Cardiac septum (tissue), 1 donor: ENCODE measurements at places on chromosomes 5 and 9.

DNA sequence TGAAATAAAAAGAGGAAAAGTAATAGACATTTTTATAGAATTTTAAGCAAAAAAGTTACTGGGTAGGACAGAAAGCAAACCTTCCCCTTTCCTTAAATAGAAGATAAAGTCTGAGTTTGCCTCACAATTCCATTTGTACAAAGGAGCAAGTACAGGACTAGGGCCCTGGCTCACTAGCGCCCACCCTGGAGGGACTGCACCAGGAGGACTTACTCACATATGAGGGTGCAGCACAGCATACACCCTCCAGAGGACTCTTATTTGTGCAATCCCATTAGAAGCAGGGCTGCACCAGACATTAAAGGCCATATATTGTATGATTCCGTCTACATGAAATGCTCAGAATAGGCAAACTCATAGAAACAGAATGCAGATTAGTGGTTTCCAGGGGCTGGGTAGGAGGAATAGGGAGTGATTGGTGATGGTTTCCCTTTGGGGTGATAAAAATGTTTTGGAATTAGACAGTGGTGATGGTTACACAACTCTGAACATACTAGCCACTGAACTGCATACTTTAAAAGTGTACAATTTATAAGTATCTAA, 4.5 kb downstream of the REEP5 start:
- no peak for DNase-seq

GRCh38 chr9:37371565-37372464, 50.7 kb upstream of the GRHPR start:
- DNase-seq, result no peak

DNA sequence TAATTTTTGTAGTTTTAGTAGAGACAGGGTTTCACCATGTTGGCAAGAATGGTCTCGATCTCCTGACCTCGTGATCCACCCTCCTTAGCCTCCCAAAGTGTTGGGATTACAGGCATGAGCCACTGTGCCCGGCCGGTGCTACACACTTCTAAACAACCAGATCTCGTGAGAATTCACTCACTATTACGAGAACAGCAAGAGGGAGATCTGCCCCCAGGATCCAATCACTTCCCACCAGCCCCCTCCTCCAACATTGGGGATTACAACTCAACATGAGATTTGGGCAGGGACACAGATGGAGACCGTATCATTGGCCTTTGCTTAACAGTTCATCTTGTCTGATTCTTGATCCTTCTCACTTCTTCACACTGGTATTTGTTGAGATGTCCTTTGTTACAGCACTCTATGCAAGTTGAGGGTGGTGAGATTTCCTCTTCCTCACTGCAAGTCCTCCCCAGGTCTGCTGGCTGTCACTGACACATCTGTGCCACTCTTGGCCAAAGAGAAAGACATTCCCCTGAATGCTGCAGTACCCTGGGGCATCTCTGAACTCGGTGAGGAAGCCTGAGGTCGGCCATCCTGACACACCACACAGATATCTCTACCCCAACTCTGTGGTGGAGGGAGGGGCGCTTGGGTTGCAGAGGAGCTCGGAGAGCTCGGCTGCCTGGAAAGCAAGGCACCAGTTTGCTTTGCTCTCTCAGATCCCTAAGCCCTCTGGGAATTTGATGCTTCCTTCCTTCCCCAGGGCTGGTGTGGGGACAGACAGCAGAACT, 4.2 kb upstream of the SUB1 start:
- no peak for DNase-seq

GRCh38 chr5:41524174-41524573, 13.8 kb upstream of the PLCXD3 start:
- no peak for DNase-seq

DNA sequence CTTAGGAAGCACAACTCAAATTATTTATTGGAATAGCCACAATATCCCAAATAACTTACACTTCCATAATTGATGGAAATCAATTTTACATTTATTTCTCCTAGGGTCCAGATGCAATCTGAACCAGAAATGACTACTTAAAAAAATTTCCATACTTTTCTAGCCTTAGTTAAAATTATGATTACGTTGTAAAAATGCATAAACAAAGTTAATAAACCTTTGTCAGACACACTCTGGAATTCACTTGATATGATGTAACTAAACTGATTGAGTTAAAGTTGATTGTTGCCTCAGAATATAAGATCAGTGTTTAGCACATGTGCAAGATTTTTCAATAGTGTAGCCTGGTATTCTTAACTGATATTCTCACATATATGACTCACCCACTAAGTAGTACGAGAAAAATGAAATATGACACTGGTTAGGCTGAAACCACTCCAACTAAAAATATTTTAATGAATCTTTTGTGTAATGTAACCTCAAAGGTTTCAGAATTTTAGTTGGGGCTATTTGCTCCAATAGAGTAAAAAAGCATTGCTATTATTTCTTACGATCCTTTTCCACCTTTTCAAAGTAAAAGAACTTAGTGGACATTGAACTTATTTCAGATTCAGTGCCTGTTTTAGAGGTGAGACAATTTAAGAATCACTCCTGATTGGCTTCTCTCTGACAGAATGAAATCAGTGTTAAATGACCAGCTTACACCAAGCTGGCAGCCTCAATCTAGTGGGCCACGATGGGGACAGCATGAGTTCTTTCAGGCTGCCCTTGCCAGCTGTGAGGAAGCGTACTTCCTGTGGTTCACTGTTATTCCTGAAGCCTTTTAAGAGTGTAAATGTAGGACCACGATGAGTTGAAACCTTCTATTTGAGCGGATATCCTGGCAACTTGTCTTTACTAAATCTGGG, 277.2 kb upstream of the CDH9 start:
- DNase-seq, result no peak

DNA sequence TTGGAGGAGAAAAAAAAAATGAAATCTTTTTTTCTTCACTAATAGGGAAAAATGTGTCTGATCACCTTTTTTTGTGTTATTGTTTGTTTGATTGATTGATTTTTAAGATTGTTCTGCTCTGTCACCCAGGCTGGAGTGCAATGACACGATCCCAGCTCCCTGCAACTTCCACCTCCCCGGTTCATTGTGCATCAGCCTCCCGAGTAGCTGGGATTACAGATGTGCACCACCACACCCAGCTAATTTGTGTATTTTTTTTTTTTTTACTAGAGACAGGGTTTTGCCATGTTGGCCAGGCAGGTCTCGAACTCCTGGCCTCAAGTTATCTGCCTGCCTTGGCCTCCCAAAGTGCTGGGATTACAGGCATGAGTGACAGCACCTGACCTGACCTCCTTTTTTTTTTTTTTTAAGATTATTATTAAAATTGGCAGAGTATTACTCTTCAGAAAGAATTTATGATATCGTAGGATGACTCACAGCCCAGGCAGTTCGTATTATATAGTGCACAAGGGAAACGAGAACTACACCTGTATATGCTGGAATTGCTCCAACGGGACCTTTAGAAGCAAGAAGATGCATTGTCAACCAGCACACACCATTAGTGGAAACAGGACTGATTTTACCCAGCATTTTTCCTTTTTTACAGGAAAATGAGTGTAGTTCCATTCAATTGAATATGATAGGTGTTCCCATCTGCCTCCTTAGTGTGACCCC, 27.7 kb downstream of the FUBP3 start:
- DNase-seq, result no peak

DNA sequence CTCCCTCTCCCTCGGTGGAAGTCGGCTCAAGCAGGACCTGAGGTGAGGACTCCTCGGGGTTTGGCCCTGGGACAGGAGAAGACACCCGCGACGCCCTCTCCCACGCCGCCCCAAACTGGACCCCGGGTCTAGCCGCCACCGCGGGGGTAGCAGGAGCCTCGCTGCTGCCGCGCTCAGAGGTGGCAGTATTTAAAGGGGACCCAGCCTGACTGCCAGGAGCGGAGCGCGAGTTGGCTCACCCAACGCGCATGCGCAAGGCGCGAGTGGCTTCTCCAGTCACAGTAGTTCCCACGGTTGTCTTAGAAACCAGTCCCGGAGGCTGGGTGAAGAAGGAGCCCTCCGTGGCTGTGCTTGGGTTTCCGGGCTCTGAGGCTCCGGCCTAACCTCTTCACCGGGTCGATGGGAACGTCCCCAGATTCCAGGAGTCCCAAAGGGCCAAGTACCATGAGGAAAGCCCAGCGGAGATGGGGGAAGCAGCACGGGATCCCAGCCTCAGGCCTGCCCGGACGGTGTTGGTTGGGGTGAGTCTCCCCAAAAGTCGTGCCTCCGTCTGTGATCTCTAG, 477.8 kb downstream of the SPATA31A7 start:
- peak; percentile 64 for DNase-seq

- no peak for DNase-seq
Measured at GRCh38 chr5:81239613-81240012, 6.5 kb downstream of the CKMT2 start.

DNA sequence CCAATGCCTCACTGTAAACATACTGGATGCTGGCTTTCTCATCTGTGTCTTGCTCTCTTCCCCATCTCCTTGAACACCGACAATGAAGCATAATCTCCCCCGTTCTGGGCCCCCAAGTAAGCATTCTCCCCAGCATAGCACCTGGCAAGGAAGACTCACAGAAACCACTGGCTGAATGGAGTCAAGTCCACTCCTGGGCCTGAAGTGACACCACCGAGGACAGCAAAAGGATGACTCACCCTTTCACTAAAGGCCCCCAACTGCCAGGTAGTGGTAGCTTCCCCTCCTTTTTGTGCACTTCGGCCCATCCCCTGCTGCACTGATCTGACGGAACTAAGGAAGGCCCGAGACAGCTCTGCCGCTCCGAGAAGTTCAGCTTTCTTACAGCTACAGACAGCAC, 9.4 kb downstream of the VDAC1 start:
- no peak for DNase-seq
